Right ventricle myocardium inferior (tissue), 1 donor: ENCODE measurements at places on chromosomes 7 and 10. TPM values are rescaled to one million over a fixed set of nuclear protein-coding genes. Genes with fewer than 3 reads are reported as not detected.

DNA sequence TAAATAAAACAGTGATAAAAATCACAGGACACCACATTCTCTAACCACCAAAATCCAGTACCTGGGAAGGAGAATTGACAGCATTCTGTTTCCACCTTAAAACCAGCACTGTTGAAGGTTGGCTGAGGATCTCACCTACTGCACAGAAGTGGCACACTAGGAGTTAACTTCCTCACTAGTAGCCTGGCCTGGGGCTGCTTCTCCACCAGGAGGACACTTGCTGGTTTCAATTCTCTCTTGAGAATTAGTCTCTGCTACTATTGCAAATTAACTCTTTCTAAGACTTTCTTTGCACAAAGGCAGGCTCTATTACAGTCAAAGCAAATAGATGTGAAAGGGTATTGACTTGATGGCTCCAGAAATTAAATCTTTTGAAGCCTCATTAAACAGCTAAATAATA lies 2.3 kb upstream of the CTTNBP2 start:
- no peak for DNase-seq

DNA sequence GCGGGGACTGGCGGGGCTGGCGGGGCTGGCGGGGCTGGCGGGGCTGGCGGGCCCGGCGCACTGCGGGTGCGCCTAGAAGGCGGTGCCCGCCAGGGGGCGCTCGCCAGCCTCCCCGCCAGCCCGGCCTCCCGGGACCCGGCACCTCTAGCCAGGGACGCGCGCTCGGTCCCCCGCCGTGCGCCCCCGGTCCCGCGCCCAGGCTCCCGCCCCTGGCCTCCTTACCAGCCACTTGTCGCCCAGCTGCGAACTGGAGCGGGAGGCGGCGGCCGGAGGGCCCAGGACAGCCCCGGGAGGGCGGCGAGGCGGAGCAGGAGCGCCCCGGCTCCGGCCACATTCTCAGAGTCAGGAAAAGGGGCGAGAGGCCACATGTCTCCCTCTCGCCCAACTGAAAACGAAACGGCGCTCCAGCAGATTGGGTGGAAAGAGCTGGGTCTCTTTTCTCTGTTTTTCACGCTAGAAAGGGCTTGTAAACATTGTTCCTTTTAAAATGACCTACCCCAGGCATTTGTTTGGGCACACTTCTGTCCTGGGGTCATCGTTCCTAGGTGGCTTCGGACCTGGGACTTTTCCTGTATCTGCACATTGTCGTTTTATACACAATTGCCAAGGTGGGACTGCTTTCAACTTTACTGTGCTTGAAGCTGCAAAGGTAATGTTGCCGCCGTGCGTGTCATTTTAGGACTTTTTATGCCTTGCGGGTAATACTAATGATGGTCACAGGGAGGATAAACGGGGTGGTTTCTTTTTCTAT lies 378 bp upstream of the PRKCQ start:
- peak; percentile 88 for DNase-seq

DNA sequence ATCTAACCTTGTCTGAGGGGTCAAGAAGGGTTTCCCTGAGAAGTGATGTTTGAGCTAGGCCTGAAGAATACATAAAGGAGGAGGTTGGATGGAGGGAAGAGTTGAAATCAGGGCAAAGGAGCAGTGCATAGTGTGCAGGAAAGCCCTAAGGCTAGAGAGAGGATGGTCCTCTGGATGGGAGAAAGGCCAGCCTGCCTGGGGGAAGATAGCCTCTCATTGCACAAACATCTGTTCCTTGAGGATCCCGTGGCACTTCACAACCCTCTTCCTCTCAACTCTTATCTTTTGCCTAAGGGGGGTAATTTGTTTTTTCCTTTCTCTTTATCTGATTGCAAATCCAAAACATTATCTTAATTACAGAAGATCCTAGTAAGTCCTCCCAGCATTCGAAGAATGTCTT lies 35.7 kb downstream of the STAMBPL1 start:
- no peak for DNase-seq

DNA sequence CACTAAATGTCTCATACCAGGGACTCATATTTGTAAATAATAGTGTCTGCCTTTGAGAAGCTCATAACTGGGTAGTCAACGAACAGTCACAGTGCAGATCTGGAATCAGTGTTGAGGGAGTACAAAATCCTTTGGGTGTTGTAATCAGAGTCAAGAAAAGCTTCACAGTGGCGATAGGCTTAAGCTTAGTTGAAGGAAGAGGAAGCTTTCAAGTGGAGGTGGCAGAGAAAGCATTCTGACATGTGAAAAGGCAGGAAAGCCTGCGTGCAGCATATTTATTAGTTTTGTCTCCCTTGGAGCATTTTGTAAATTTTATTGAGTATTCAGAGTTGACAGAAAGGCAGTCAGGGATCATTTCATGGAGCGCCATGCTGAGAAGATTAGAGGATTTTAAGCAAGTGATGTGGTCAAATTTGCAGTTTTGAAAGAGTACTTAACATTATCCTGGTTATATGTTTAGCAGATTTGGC lies 104.9 kb downstream of the ADK start:
- no peak for DNase-seq

DNA sequence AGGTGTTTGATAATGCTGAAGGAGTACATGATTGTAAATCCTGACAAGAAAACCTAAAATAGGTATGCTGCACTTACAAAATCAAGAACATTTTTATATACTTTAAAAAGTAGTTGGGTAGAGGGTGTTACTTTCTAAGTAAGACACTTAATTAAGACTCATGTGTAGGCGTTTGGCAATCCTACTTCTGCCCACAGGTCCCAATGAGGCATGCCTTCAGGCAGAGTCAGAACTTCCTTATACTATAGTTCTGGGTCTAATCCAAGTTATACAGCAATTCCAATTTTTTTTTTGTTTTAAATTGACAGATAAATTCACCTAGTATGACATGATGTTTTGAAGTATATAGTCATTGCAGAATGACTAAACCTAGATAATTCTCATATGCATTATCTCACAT lies 1188.5 kb upstream of the PHF14 start:
- DNase-seq = no peak

DNA sequence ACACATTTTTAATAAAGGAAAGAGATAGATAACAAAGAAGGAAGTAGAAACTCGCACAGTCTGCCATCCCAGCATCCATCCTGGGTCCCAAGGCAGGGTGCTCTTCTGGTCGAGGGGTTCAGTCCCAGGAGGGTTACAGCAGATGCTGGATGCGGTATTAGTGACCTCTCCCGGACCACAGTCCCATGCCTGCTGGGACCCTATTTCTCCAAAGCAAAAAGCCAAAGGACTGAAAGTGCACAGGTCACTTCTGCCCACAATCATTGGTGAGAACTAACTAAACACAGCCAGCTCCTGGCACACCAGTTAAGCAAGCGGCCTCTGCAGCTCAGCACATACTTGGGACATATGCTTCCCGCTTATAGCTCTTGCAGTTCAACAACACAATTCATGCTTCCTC lies 96.1 kb upstream of the HABP2 start:
- DNase-seq = no peak

- DNase-seq = no peak
These were observed 8.2 kb upstream of the PODXL start for GRCh38 chr7:131564640-131565039.

- no peak for DNase-seq
These were observed 14.1 kb downstream of the STAG3 start for GRCh38 chr7:100191775-100192174.

GRCh38 chr10:101974091-101974971 lies 81.6 kb downstream of the ARMH3 start:
- no peak for DNase-seq

GRCh38 chr7:70356787-70357328 lies 758.6 kb downstream of the AUTS2 start:
- DNase-seq = no peak

DNA sequence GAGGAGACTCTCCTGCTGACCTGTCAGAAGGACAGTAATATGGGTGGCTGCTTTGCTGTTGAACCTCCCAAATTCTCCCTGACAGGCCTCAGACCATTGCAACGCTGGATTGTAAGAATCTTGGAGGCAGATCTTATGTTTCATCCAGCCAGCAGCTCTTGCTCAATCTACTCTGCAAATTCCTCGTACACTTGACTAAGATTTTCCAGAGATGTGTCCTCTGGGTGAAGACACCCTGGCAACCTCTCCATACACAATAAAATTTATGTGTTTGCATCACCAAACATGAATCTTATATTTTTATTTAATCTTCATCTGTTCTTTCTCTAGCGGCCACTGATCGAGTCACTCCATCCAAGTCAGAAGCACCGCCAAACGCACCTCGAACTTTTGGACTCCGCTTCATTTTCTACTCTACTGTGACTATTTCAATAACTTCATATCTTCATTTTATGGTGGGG lies 623.1 kb downstream of the ACTR3B start:
- DNase-seq = no peak

GRCh38 chr10:97196223-97197029 lies 10.7 kb upstream of the SLIT1 start:
- no peak for DNase-seq

- no peak for DNase-seq
These were observed 1.9 kb upstream of the HBP1 start for GRCh38 chr7:107166736-107167426.

GRCh38 chr10:132120734-132121510 lies 55.2 kb downstream of the JAKMIP3 start:
- no peak for DNase-seq

- no peak for DNase-seq
These were observed 24.9 kb downstream of the PAXIP1 start for GRCh38 chr7:154978017-154978416.

DNA sequence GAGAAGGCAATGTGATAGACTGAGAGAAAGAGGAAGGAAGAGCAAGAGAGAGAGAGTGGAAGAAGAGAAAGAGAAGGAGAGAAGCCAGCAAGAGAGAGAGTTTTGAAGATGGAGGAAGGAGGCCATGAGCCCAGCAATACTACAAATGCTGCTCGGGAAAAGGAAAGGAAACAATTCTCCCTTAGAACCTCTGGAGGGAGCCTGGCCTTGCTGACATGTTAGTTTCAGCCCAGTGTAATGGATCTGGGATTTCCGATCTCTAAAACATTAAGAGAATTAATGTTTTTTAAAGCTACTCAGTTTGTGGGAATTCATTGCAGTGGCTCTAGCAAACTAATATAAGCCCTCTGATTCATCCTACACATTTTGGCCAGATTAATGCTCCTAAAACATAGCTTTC lies 206.8 kb upstream of the MTPN start:
- no peak for DNase-seq

GRCh38 chr10:112819231-112819630 lies 130.8 kb upstream of the TCF7L2 start:
- no peak for DNase-seq

- DNase-seq = no peak
These were observed 462.5 kb downstream of the PLXNA4 start for GRCh38 chr7:132113536-132114371.

GRCh38 chr7:133706016-133706415 lies 421.1 kb upstream of the LRGUK start:
- no peak for DNase-seq

DNA sequence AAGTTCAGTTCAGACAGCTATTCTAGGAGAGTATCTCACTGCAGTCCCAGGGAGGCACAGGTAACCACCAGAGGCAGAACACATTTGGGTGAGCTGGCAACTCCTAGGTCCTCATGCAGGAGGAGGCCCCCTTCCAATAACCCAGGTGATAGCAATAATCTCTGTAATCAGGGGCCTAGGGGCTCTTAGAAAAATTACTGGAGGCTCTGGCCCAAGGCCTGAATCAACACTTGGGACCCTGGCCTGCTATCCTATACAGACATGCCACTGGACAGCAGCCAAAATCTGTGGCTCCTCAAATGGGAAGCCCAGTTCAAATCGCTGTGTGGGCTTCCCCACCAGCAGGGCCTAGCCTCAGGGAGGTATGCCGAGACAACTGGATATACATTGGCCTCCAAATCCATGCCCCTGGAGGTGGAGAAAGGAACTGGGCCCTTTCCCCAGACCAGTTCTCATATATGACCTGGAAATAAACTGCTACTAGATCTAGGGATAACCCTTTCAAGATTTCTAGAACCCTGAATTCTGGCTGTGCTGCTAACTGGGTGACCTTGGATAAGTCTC lies 1.6 kb downstream of the AVPI1 start:
- no peak for DNase-seq

DNA sequence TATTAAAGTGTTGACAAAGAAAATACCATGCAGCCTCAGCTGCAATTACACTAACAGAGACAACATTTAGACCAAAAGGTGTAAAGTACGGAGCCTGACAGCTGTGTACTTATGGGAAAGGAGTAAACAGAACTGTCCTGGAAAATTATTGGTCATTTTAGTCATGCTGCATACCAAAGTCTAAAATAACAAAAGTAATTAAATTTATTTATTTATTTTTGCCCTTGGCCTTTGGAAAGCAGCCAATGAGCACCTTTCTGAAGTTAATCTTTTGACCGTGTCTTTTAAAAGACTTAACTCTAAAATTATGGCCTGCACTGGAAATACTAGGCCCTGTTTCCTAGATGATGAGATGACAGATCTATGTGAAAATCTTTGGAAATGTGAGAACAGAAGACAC lies 597.6 kb downstream of the NXPH1 start:
- no peak for DNase-seq

GRCh38 chr7:94739180-94739579 lies 83.2 kb upstream of the SGCE start:
- DNase-seq = no peak

- DNase-seq = no peak
These were observed 34.6 kb downstream of the ANXA8 start for GRCh38 chr10:47449102-47449978.

DNA sequence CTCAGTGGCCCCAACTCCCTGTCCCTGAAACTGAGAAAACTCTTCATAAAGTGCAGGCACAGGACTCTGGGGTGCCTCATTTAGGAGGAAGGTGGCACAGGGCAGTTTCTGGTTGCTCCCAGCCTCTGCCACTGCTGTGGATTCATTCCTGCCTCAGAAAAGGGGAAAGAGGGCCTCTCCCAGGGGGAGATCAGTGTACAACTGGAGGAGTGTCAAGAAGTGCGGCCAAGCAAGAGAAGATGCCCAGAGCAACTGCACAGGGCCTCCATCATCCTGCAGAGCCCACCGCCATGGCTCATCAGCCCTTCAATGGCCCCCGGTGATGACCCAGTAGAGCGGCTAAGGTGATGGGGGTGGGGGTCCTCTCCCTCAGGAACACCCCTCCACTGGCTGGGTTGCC lies 150.3 kb downstream of the PLXNA4 start:
- DNase-seq = no peak

DNA sequence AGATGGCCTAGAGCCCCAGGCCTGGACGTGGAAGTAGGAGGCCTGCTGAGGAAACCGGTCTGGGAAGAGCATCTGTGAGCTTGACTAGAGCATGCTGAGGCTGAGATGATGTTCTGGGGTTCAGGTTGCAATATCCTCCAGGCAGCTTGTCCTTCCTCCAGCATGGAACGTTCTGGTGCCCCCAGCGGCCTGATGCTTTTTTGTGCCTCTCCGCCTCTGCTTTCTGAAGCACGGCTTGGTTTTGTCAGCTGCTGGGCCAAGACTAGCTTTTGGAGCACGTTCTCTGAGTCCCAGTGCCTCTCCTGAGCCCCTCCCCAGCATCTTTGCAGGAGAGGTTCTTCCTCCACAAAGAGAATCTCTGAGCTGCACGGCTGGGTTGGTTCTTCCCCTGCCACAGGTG lies 682.0 kb upstream of the FOXK1 start:
- no peak for DNase-seq

GTF2IRD1 gene
- 19.1 TPM for total RNA-seq

C10orf95 gene
- total RNA-seq = not detected

TAS2R5 gene
- 0.27 TPM for total RNA-seq

ARMC10 gene
- 20.7 TPM for total RNA-seq

GPR22 gene
- total RNA-seq = 48.7 TPM

CCDC172 gene
- total RNA-seq = not detected

CDNF gene
- total RNA-seq = 1.9 TPM

CHRM2 gene
- 70.4 TPM for total RNA-seq

MINDY3 gene
- 16.7 TPM for total RNA-seq

INMT gene
- 48.1 TPM for total RNA-seq

OR9A2 gene
- not detected for total RNA-seq

SEMA3E gene
- total RNA-seq = 0.24 TPM

INA gene
- not detected for total RNA-seq
